ENCODE measurements at places on chromosomes 2 and 18.

- no peak for DNase-seq
Observed at GRCh38 chr2:119487434-119488244, 36.6 kb downstream of the SCTR start.

GRCh38 chr2:960061-960736, 9.6 kb downstream of the SNTG2 start:
- DNase-seq = no peak

- no peak for DNase-seq
Observed at GRCh38 chr18:74496508-74497323, 553 bp downstream of the CNDP2 start.

- DNase-seq = no peak
Observed at GRCh38 chr2:147500229-147500628, 344.6 kb upstream of the ACVR2A start.

GRCh38 chr2:30301551-30301950, 70.2 kb downstream of the LBH start:
- no peak for DNase-seq

DNA sequence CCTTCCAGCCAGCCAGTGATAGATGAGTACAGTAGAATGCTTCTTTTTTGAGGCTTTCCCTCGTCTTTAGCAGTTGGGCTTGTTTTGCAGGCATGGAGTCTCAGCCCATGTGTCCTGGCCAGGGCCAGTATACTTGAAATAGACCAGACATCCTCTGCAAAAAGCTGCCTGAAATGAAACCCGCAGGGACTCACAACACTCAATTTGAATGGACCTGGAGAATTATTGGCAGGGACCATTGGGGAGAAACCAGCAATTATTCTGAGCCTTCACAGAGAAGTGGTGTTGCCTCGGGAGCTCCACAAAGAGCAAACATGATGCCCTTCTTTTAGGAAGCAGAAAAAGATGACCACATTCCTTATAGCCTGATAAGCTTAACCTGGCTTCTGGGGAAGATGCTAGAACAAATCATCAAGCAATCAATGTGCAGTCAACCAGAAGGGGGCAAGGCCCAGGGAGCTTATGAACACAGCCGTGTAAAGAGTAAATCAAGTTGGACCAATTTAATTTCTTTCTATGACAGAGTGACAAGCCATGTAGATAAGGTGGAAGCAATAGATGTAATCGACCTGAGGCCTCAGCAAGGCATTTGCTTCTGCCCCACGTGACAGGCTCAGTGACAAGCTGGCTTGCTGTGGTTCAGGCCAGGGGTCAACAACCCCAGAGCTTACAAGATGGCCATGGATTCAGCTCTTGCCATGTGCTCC, 42.1 kb downstream of the BOD1L2 start:
- no peak for DNase-seq

Data from putamen (tissue), 1 donor.